ENCODE measurements at places on chromosomes 2 and 18.

DNA sequence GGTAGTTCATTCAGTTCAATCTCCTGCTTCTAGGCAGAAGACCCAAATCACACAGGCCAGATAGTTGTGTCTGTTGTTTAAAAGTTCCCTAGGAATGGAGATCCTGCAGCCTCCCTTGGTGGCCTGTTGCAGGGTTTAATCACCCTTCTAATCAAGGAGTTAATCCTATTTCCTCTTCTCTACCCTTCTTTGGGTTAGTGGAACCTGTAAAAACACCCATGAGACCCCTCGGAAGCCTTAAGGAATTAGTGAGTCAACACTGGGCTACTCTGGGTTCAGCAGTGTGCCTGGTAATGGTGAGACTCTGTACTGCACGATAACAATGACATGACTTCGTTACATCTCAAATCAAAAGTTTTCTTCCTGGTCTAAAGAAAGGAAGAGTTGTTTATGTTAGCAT lies 217.6 kb upstream of the NRP2 start:
- no peak for DNase-seq

DNA sequence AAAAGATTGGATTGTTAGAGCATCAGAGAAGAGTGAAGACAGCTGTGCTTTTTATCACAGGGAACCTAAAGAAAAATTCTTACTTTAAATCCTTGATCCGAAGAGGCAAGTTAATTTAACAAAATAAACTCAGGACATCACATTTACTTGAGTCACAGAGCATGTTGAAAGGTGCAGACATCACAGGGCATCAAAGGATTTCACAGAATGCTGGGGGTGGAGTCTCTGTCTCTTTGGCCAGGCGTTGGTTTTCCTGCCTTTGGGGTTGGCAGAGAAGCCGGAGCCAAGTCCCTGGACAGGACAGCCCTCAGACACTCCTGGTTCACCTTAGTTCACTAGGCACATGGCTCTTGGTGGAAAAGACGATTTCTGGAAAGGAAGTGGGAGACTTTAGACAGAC lies 56.3 kb downstream of the SH3RF3 start:
- no peak for DNase-seq

- no peak for DNase-seq
These were observed 879.8 kb upstream of the PIK3C3 start for GRCh38 chr18:41075212-41075611.

DNA sequence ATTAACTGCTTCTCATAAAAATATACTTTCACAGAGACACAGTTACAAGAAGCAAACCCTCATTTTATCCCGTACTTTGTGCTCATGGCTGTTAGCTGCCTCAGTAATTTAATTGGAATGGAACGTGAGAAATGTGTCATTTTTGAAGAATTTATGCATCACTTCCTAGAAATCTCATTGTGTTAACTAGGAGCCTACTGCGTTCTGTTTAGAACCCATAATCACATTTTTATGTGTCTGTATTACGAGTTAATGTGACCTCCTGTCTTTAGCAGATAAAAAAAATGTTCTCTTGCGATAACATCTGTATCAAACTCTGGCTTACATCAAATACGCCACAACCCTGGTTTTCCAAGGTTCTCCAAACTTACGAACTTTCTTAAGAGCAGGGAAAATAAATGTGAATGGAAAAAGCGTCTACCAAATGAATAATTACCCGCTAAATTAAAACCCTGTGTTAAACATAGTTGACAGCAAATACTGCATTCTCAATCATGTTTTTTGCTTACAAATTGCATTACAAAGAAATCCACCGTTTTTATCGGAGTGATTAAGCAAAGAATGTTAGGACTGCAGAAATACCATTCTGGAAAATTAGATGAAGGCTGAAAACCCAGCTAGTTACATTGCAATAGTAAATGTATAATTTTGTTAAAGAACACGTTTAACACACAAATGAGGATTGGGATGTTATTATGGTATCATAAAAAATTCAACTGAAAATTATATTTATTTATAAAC lies 12.1 kb upstream of the GBX2 start:
- no peak for DNase-seq

DNA sequence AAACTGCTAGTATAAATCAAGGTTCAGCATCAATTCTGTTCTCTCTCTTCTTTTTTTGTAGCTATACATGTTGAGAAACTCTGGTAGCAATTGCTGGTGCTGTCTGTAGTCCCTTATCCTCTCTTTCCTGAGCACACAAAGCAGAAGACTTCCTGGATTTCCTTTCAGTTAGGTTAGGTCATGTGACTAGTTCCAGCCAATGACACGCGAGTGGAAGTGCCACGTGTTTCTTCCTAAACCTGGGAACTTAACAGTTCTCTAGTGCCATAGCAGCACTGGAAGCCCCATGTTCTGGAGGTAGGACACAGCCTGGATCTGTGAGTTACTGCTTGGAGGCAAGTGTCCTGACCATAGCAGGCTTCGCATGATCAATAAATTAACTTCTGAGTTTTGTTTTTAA lies 125.9 kb downstream of the PLA2R1 start:
- no peak for DNase-seq

- DNase-seq: no peak
These were observed 38.5 kb upstream of the TRIB2 start for GRCh38 chr2:12678186-12678585.

Measured in H7 (cell line).